ENCODE measurements at places on chromosomes 12 and 14.
A peak's percentile ranks its signal among the peaks of the same experiment; 100 is the strongest.

- peaks cover 37% of the 10 kb centered on the region for H3K4me1 ChIP-seq
- H3K27ac ChIP-seq, result peak overlapping the region; percentile 66
- H3K27me3 ChIP-seq, result no peaks in the 10 kb centered on the region
These were observed 4.2 kb downstream of the SH2B3 start for GRCh38 chr12:111409780-111410430.

DNA sequence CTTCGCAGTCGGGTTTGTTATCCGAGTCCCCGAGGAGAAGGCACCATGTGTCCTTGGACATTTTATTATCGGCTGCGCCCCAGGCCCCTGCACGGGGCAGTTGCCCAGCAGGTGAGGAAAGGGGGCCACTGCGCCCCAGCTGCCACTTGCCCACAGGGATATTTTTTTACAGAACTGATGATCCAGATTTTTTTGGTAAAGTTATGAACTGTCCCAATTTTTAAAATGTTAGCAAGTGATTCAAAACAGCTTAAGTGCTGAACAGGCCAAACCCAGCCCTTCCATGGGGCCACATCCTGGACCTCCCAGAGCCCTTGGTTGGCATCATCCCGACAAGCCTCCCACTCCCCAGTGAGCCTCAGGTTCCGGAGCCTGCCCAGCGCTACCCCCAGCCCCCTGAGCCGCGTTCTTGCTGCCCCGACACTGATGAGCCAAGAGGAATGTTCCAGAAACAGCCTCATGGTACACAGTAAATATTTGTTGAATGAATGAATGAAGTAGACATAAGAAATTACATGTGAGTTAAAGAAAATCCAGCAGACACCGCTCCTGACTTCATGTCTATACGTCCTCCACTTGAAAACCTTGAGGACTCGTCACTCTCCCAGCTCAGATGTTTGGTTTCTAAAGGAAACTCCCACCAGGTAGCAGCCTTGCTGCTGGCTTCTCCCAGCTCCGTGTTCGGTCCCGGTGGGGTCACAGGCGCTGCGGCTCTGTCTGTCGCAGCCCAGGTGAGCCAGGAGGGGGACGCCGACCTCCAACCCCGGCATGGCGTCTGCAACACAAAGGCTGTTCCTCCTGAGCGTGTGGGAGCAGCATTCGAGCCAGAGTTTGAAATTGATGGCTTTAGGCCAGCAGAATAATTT lies 88.5 kb downstream of the ADGRD1 start:
- DNase-seq, result no peak
- no peaks in the 10 kb centered on the region for H3K36me3 ChIP-seq

DNA sequence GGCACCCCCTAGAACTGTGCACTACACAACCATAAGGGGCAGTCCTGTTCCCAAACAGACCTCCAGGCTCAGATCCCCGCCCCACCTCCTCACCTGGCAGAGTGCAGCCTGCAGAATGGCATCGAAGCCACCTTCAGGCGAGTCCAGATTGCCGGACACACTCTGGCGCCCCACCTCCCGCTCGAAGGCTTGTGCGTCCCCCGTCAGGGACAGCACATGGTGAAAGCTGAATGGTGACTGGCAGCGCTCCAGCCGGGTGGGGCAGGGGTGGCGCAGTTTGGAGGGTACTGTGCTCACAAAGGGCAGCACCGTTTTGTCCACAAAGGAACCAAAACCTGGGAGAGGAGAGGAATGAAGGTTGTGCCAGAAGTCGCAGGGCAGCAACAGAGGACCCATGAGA lies 10.6 kb downstream of the ITGB7 start:
- H3K27me3 ChIP-seq, result no peaks in the 10 kb centered on the region
- H3K27ac ChIP-seq, result no peak overlapping the region
- no peak overlapping the region for H3K4me3 ChIP-seq
- no peaks in the 10 kb centered on the region for H3K36me3 ChIP-seq
- DNase-seq, result no peak

DNA sequence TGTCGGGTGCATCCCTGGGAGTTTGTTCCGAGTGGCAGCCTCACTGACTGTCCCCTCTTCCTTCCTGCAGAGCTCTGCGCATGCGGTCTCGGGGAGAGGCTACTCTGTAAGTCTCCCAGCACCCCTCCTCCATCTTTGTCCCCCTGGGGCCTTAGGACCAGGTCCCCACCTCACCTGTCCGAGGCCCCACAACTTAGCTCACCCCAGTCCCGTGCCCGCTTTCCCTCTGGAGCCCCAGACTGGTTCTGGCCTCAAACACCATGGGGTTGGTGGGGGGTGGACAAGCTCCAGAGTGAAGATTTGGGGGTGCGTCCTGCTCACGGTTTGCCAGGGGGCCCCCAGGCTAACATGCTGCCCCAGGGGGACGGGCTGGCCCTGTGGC lies 37.9 kb downstream of the FBRSL1 start:
- no peaks in the 10 kb centered on the region for H3K27me3 ChIP-seq
- no peak overlapping the region for H3K4me3 ChIP-seq
- no peaks in the 10 kb centered on the region for H3K36me3 ChIP-seq
- DNase-seq, result no peak
- no peak overlapping the region for H3K27ac ChIP-seq

- no peak overlapping the region for H3K27ac ChIP-seq
- H3K27me3 ChIP-seq, result no peaks in the 10 kb centered on the region
- H3K4me3 ChIP-seq, result no peak overlapping the region
- no peaks in the 10 kb centered on the region for H3K4me1 ChIP-seq
- no peaks in the 10 kb centered on the region for H3K36me3 ChIP-seq
These were observed 518.5 kb upstream of the MDGA2 start for GRCh38 chr14:48193893-48194292.

DNA sequence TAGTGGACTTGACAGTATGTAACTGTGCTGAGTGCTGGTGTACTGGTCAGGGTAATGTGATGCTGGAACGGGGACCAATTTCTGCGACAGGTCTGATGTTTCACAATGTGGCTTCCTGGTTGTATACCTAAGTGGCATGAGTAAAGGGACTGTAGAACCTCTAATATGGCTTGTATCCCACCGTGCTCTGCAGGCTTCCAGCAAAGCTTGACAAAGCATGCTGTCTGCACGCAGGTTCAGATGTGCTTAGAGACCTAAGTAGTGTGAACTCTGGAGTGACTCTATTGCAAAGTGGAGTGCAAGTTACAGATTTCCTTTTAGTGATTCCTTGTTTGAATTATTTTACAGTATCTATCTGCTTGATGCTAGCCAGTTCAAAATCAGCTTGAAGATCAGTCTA lies 415.8 kb upstream of the NOVA1 start:
- no peak overlapping the region for H3K27ac ChIP-seq
- no peaks in the 10 kb centered on the region for H3K36me3 ChIP-seq
- H3K4me1 ChIP-seq, result no peaks in the 10 kb centered on the region
- no peak overlapping the region for H3K4me3 ChIP-seq
- no peaks in the 10 kb centered on the region for H3K27me3 ChIP-seq

GRCh38 chr14:20998139-20998538 lies 954 bp upstream of the SLC39A2 start:
- no peak overlapping the region for H3K27ac ChIP-seq
- H3K36me3 ChIP-seq, result peaks cover 26% of the 10 kb centered on the region
- DNase-seq, result no peak
- H3K4me3 ChIP-seq, result no peak overlapping the region
- H3K27me3 ChIP-seq, result no peaks in the 10 kb centered on the region

- no peaks in the 10 kb centered on the region for H3K36me3 ChIP-seq
- H3K4me1 ChIP-seq, result no peaks in the 10 kb centered on the region
- H3K4me3 ChIP-seq, result no peak overlapping the region
- DNase-seq, result no peak
These were observed 2.5 kb downstream of the OR6C2 start for GRCh38 chr12:55446326-55446725.

GRCh38 chr12:83143950-83144349 lies 457.2 kb downstream of the TMTC2 start:
- no peak for DNase-seq
- no peaks in the 10 kb centered on the region for H3K36me3 ChIP-seq
- no peaks in the 10 kb centered on the region for H3K4me1 ChIP-seq
- H3K27ac ChIP-seq, result no peak overlapping the region
- H3K27me3 ChIP-seq, result no peaks in the 10 kb centered on the region
- no peak overlapping the region for H3K4me3 ChIP-seq

GRCh38 chr14:31582286-31582691 lies 21.1 kb downstream of the NUBPL start:
- peak overlapping the region; percentile 8 for H3K4me3 ChIP-seq
- H3K36me3 ChIP-seq, result no peaks in the 10 kb centered on the region
- H3K27ac ChIP-seq, result peak overlapping the region; percentile 14
- DNase-seq, result no peak
- peaks cover 32% of the 10 kb centered on the region for H3K4me1 ChIP-seq
- H3K27me3 ChIP-seq, result no peaks in the 10 kb centered on the region

GRCh38 chr12:132337557-132337956 lies 8.2 kb upstream of the GALNT9 start:
- no peak for DNase-seq
- H3K36me3 ChIP-seq, result no peaks in the 10 kb centered on the region
- H3K4me1 ChIP-seq, result no peaks in the 10 kb centered on the region
- H3K27ac ChIP-seq, result no peak overlapping the region
- H3K27me3 ChIP-seq, result no peaks in the 10 kb centered on the region

GRCh38 chr14:70810621-70811020 lies 1.3 kb upstream of the MAP3K9 start:
- no peak overlapping the region for H3K27ac ChIP-seq
- DNase-seq, result no peak
- H3K4me3 ChIP-seq, result no peak overlapping the region

DNA sequence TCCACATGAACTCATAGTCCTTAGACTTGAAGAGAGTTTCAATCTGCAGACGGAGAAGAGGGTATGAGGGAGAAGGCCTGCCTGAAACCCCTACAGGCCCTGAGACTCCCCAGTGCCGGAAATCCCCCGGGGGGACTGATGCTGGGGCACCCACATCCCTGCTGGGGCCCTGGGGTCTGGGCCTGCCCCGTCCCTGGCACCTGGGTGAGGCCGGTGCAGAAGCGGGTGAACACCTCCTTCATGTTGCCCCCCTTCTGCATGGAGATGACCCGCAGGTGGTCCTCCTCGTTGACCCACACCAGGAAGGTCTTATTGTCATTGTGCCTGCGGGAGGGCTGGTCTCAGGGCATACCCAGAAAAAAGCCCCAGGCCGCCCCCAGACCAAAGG lies 2.4 kb downstream of the CKB start:
- no peak overlapping the region for H3K27ac ChIP-seq
- DNase-seq, result no peak
- H3K4me1 ChIP-seq, result peaks cover 14% of the 10 kb centered on the region
- H3K4me3 ChIP-seq, result peak overlapping the region; percentile 81
- H3K27me3 ChIP-seq, result no peaks in the 10 kb centered on the region
- H3K36me3 ChIP-seq, result no peaks in the 10 kb centered on the region

Data from thoracic aorta (tissue), 2 donors.